ENCODE measurements at places on chromosomes 7 and 10.

DNA sequence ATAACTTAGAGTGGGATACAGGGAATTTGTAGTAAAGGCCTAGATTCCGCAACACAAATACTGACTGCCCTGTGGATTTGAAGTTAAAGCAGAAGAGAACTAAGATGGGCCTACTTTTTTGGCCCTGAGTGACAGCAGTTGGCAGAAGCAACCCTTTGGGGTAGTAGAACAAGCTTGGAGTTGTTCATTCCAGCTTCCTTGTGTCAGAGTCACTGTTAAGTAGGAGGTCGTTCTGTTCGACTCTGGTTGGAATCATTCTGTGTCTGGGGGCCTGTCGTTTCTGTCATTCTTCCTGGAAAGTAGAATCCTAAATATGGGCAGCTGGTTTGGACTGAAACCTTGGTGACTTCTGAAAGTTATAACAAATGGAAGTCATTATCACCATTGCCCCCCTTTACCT lies 865.9 kb downstream of the LRMDA start:
- no peaks in the 10 kb centered on the region for H3K36me3 ChIP-seq
- no peak overlapping the region for H3K4me3 ChIP-seq
- no peaks in the 10 kb centered on the region for H3K4me1 ChIP-seq

GRCh38 chr7:73451780-73452398 lies 18.3 kb downstream of the FZD9 start:
- peaks cover 8% of the 10 kb centered on the region for H3K36me3 ChIP-seq
- no peak for DNase-seq

GRCh38 chr10:50885097-50885859 lies at the start of gene A1CF:
TSS of gene A1CF (minus strand) at chr10:50885627. CDS start at chr10:50859940, 25,687 bp downstream.
- H3K36me3 ChIP-seq = no peaks in the 10 kb centered on the region
- DNase-seq = no peak
- no peaks in the 10 kb centered on the region for H3K4me1 ChIP-seq
- H3K27me3 ChIP-seq = no peaks in the 10 kb centered on the region
- H3K4me3 ChIP-seq = no peak within 1 kb of the TSS
- no peak within 1 kb of the TSS for H3K27ac ChIP-seq

- H3K36me3 ChIP-seq = no peaks in the 10 kb centered on the region
- H3K4me3 ChIP-seq = no peak overlapping the region
- H3K4me1 ChIP-seq = peaks cover 29% of the 10 kb centered on the region
- DNase-seq = no peak
- no peaks in the 10 kb centered on the region for H3K27me3 ChIP-seq
These were observed 14.3 kb upstream of the LRRC17 start for GRCh38 chr7:102898532-102898859.

GRCh38 chr10:125415964-125416363 lies 255.6 kb upstream of the CTBP2 start:
- no peak overlapping the region for H3K4me3 ChIP-seq
- H3K36me3 ChIP-seq = no peaks in the 10 kb centered on the region
- DNase-seq = no peak
- no peak overlapping the region for H3K27ac ChIP-seq
- H3K4me1 ChIP-seq = no peaks in the 10 kb centered on the region

DNA sequence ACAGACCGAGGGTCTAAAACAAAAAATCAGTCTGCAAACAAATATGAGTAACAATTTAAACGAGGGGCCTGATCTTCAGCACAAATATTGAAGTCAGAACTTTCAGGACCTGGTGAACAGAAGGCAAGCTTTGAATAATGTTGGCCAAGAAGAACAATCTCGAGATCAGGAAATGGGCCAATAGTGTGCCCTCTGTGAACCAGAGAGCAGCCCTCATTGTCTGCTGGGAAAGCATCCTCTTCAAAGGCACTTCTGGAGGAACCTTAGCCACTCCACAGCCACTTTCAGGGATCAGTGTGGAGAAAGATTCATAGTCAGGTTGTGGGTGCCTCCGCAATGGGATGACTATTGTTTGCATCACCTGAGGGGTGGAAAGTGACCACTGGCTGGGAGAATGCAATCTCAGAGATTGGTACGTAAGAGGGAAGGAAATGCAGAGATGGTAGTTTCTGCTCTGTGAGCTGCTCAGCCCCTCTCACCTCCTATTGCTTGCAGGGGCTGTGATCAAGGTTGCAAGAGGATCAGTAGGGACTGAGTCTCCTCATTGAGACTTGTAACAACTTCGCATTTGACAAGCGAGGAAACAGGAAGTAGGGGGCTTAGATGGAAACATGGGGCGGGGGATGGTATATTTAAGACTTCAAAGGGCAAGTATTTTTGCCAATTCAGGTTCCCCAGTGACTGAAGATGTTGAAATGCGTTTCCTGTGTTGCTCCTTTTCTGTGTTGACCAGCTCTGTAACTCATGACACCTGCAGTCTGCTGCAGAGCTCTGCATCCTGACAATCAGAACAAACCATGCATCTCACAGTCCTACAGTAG lies 28.4 kb upstream of the IFRD1 start:
- H3K36me3 ChIP-seq = no peaks in the 10 kb centered on the region
- no peak overlapping the region for H3K4me3 ChIP-seq
- no peaks in the 10 kb centered on the region for H3K27me3 ChIP-seq

- no peaks in the 10 kb centered on the region for H3K27me3 ChIP-seq
- no peak overlapping the region for H3K4me3 ChIP-seq
- no peak for DNase-seq
- no peak overlapping the region for H3K27ac ChIP-seq
- peaks cover 9% of the 10 kb centered on the region for H3K4me1 ChIP-seq
- H3K36me3 ChIP-seq = no peaks in the 10 kb centered on the region
These were observed 427.1 kb upstream of the ZMIZ1 start for GRCh38 chr10:78641693-78642092.

GRCh38 chr7:71477441-71477840 lies 345.5 kb downstream of the GALNT17 start:
- H3K4me1 ChIP-seq = no peaks in the 10 kb centered on the region
- H3K27me3 ChIP-seq = no peaks in the 10 kb centered on the region
- no peaks in the 10 kb centered on the region for H3K36me3 ChIP-seq
- H3K4me3 ChIP-seq = no peak overlapping the region

- H3K27ac ChIP-seq = no peak overlapping the region
- no peaks in the 10 kb centered on the region for H3K36me3 ChIP-seq
- H3K4me3 ChIP-seq = no peak overlapping the region
- H3K27me3 ChIP-seq = no peaks in the 10 kb centered on the region
These were observed 28.6 kb downstream of the VIM start for GRCh38 chr10:17256627-17257026.

- no peaks in the 10 kb centered on the region for H3K27me3 ChIP-seq
- H3K36me3 ChIP-seq = no peaks in the 10 kb centered on the region
- no peak overlapping the region for H3K4me3 ChIP-seq
- no peak for DNase-seq
- H3K4me1 ChIP-seq = no peaks in the 10 kb centered on the region
These were observed 135.4 kb upstream of the PCBD1 start for GRCh38 chr10:71023704-71024283.

DNA sequence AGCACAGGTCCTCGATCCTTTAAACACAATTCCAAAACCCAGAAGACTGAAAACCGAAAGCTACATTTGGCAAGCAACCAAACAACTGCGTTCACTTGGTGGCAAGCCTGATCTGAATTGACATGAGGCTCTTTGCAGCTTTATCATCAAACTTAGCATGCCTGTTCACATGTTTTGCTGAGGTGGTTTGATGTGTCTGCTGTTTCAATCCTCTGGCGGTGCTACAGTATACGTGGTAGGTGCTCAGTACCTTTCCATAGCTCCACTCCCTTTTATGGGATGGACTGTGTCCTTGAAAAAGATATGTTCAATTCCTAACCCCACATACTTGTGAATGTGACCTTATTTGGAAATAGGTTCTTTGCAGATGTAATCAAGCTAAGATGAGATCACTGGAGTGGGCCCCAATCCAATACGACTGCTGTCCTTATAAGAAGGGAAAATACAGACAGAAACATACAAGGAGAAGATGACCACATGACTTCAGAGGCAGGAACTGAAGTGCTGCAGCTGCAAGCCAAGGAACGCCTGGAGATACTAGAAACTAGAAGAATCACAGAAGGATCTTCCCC lies 33.4 kb downstream of the CCDC6 start:
- no peaks in the 10 kb centered on the region for H3K27me3 ChIP-seq
- DNase-seq = no peak
- H3K27ac ChIP-seq = peak overlapping the region; percentile 69
- no peak overlapping the region for H3K4me3 ChIP-seq
- peaks cover 67% of the 10 kb centered on the region for H3K4me1 ChIP-seq
- no peaks in the 10 kb centered on the region for H3K36me3 ChIP-seq

- no peaks in the 10 kb centered on the region for H3K36me3 ChIP-seq
- DNase-seq = no peak
- no peak overlapping the region for H3K4me3 ChIP-seq
- H3K27ac ChIP-seq = no peak overlapping the region
These were observed 459.9 kb downstream of the PLXNA4 start for GRCh38 chr7:132116369-132116768.

- DNase-seq = no peak
- H3K27me3 ChIP-seq = no peaks in the 10 kb centered on the region
These were observed 126.4 kb upstream of the LRRTM3 start for GRCh38 chr10:66799474-66799873.

DNA sequence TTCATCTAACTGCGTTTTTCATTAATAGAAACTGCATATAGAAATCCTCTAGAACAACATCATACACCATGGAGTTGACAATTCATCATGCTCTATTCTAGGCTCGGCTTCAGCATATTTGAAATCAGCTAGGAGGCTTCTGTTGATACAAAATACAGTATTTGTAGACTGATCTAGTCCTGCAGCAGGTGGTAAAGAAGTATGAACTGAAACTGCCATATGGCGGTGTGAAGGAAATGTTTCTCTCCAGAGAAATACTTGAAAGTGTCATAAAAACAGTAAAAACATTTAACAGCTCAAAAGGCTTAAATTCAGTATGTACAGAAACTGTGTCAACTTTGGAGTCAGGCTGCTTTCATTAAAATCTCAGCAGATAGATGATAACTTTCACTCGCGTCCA lies 32.0 kb upstream of the MYO3A start:
- no peak overlapping the region for H3K27ac ChIP-seq
- no peaks in the 10 kb centered on the region for H3K27me3 ChIP-seq
- no peaks in the 10 kb centered on the region for H3K4me1 ChIP-seq
- H3K36me3 ChIP-seq = no peaks in the 10 kb centered on the region
- H3K4me3 ChIP-seq = no peak overlapping the region
- no peak for DNase-seq

- H3K4me1 ChIP-seq = peaks cover 6% of the 10 kb centered on the region
- H3K27me3 ChIP-seq = no peaks in the 10 kb centered on the region
- no peaks in the 10 kb centered on the region for H3K36me3 ChIP-seq
- H3K4me3 ChIP-seq = no peak overlapping the region
- no peak overlapping the region for H3K27ac ChIP-seq
- no peak for DNase-seq
These were observed 19.6 kb upstream of the GOLGA7B start for GRCh38 chr10:97830064-97830463.

DNA sequence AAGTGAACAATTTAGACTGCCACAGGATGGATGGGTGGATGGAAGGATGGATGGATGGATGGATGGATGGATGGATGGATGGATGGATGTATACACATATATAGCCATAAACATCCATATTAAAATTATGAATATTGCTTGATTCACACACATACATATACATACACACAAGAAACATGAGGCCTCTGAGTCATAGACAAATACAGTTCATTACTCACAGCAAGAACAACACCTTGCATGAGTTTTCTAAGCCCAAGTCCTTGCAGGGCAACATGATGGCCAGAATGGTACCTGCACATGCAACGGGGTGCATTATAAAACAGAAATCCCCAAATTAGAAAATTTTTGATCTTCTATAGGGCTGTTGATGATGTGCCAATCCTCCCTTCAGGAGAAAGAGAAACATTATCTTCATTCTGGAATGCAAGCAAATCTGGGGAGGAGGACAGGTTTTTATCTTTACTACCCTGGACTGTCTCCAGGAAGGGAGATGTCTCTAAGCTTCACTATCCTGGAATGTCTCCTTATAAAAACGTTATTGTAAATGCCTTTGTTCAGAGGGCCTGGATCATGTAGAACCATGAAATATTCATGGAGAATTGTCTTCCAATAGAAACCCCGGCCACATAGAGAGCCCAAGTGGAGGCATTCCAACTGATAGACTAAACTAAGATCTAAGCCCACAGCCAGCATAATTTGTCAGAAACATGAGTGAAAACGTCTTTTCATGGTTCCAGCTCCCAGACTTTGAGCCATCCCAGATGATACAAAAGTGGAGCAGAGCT lies 238.6 kb upstream of the LRRN3 start:
- DNase-seq = no peak
- H3K4me1 ChIP-seq = peaks cover 7% of the 10 kb centered on the region
- no peaks in the 10 kb centered on the region for H3K27me3 ChIP-seq

- no peak overlapping the region for H3K4me3 ChIP-seq
- no peaks in the 10 kb centered on the region for H3K36me3 ChIP-seq
- no peak overlapping the region for H3K27ac ChIP-seq
These were observed 3.7 kb downstream of the SND1 start for GRCh38 chr7:127655720-127656119.

DNA sequence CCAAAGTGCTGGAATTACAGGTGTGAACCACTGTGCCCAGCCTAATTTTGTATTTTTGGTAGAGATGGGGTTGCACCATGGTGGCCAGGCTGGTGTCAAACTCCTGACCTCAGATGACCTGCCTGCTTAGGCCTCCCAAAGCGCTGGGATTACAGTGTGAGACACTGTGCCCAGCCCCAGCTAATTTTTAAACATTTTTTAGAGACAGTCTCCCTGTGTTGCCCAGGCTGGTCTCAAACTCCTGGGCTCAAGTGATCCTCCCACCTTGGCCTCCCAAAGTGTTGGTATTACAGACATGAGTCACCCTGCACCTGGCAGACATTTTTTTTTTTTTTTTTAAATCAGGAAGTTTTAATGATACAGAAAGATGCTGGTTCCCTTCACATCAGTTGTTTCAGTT lies 15.5 kb downstream of the DENND10 start:
- H3K27me3 ChIP-seq = no peaks in the 10 kb centered on the region
- no peaks in the 10 kb centered on the region for H3K4me1 ChIP-seq
- H3K36me3 ChIP-seq = no peaks in the 10 kb centered on the region
- no peak for DNase-seq
- H3K4me3 ChIP-seq = no peak overlapping the region

- H3K4me3 ChIP-seq = no peak overlapping the region
- no peaks in the 10 kb centered on the region for H3K4me1 ChIP-seq
- no peaks in the 10 kb centered on the region for H3K27me3 ChIP-seq
- H3K27ac ChIP-seq = no peak overlapping the region
- no peak for DNase-seq
- no peaks in the 10 kb centered on the region for H3K36me3 ChIP-seq
These were observed 726.4 kb downstream of the KCNMA1 start for GRCh38 chr10:76911184-76911583.

- no peaks in the 10 kb centered on the region for H3K27me3 ChIP-seq
- H3K36me3 ChIP-seq = no peaks in the 10 kb centered on the region
- DNase-seq = no peak
- H3K27ac ChIP-seq = no peak overlapping the region
These were observed 179.3 kb downstream of the ABCA13 start for GRCh38 chr7:48350515-48350914.

GRCh38 chr10:3067859-3068179 lies 471 bp downstream of the PFKP start:
- H3K4me3 ChIP-seq = peak overlapping the region; percentile 86
- no peaks in the 10 kb centered on the region for H3K36me3 ChIP-seq
- peaks cover 19% of the 10 kb centered on the region for H3K4me1 ChIP-seq
- peak overlapping the region; percentile 78 for H3K27ac ChIP-seq

GRCh38 chr10:43029043-43029442 lies 47.8 kb upstream of the RET start:
- DNase-seq = no peak
- no peaks in the 10 kb centered on the region for H3K27me3 ChIP-seq
- H3K4me3 ChIP-seq = no peak overlapping the region
- no peaks in the 10 kb centered on the region for H3K4me1 ChIP-seq
- H3K36me3 ChIP-seq = no peaks in the 10 kb centered on the region
